ENCODE measurements at places on chromosomes 6 and 20. TPM values are rescaled to one million over a fixed set of nuclear protein-coding genes. Genes with fewer than 3 reads are reported as not detected.

The EDN1 gene
- 6.5 TPM for total RNA-seq

The CALHM4 gene
- total RNA-seq = not detected

The MACROD2 gene
- total RNA-seq = 84.3 TPM

The TFAP2A gene
- not detected for total RNA-seq

The GFRA4 gene
- not detected for total RNA-seq

The ANKRD66 gene
- total RNA-seq = 2.1 TPM

The EFCAB8 gene
- total RNA-seq = 0.22 TPM

The WFDC12 gene
- 0.67 TPM for total RNA-seq

The IMPG1 gene
- total RNA-seq = not detected

The RBPJL gene
- total RNA-seq = 0.13 TPM
